Epithelial cell of proximal tubule (primary cell): ENCODE measurements at places on chromosomes 4 and X. TPM values are rescaled to one million over a fixed set of nuclear protein-coding genes. Genes with fewer than 3 reads are reported as not detected.

PASD1 gene
- not detected in 2 replicates for total RNA-seq

- no peak for DNase-seq
Measured at GRCh38 chr4:98993419-98994071, 2.0 kb upstream of the METAP1 start.

DNA sequence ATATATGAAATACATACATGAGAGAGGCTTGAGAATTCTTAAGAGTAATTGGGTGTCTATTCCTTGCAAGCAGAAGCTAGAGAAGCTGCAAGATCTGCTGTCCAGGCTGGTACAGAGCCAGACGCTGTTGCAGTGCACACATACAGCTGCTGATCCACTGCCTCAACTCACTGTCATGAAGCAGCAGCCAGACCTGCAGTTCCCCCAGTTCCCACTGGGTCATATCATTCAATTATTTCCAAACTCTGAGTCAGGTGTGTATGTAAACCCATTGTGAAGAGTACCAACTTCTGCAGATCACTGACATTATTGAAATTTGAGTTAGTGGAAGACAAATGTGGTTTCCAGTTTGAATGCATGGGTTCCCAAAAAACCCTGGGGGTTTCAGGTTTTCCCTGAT lies 1212.8 kb upstream of the ADGRL3 start:
- no peak for DNase-seq

BCORL1 gene
- 1.6 and 1.7 TPM in 2 replicates for total RNA-seq

DNA sequence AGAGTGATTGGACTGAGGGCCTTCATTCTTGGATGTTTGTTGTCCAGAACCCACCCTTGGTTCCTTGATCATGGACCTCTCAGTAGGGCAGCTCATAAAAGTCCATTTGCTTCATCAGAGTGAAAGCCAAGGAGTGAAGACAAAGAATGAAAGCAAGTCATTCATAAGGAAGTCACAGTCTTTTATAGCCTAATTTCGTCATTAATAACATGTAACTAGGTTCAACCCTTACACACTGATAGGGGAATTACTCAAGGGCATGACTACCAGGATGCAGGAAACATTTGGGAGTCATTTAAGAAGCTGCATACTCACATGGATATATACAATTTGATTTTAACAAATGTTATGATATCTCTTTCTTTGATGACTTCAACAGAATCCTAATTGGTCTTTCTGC lies 95.2 kb downstream of the RPA4 start:
- no peak for DNase-seq

DNA sequence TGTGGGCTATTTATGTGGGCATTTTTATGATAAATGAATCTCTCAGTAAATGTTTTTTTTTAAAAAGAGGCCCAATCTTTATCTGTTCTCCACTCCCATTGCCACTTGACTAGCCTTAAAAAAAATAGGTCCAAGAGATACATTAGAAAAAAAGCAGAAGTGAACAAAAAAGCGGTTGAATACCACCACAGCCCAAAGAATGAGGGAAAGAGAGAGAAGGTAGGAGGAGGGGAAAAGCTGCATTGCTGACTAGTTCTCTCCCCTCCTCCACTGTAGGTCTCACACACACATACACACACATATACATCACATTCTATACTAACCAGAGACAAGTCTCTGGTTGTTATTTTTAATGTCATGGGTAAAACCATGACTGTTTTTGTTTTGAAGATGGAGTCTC lies 95.8 kb upstream of the IL13RA1 start:
- DNase-seq, result no peak

F8 gene
- 0.22 and 2.5 TPM in 2 replicates for total RNA-seq

DNA sequence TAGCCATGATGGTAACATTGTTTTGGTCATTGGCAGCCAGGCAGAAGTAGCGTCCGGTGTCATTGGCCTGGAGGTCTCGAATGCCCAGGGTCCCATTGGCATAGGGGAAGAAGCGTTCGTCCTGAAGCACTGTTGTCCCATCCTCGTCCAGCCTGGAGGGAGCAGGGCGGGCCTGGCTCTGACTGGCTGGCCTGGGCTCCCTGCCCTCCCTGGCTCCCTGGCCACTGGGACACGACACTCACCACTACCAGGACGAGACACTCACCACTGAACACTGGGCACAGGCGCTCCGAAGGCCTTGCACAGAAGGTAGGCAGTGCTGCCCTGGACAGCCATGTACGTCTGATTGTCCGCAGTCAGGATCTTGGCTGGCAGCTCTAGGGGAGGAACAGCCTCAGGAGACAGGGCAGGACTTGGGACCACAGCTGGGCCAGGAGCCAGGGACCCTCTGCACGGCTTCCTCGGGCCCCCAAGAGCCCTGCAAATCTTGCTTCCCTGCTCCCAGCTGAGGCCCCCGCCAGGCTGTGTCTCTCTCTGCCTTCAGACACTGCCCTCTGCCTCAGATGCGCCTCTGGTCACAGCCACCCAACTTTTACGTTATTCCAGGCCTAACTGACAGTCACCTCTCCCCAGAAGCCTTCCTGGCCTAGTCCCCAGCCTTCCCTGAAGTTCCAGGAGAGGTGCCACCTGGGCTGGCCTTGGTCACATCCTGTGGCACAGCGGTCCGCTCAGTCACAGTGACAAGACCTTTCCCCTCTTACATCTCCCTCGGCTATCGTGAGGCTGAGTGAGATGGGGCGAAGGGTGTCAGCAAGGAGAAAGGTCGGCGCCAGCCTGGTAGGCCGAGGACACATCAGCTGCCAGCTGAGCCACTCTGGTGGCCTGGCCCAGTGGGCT lies 17.1 kb downstream of the L1CAM start:
- no peak for DNase-seq

DNA sequence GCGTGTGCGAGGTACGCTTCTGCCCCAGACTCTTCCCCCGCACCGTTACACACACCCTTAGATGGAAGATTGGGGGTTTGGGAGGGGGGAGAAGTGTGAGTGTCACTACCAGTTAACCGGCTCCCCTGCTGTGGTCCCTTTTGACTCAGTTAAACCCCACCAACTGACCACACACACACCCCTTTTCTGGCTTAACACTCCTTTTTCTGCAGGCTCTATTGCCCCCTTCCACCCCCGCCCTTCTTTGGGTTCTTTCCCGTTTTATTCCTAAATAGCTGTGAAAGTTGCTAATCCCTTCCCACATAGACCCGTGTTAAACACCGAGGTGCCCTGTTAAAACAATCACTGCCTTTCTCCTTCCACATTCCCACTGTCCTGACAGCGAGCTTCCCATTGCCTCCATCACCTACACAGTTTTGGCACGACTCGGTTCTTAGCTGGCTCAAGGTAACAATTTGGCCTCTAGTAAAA lies 3.7 kb upstream of the NR3C2 start:
- no peak for DNase-seq

ABRAXAS1 gene
- total RNA-seq, result 11.3 and 11.9 TPM in 2 replicates

- DNase-seq, result no peak
Measured at GRCh38 chr4:76306882-76307659, 538 bp downstream of the STBD1 start.

FGA gene
- 0.22 TPM in 1 of 2 replicates, not detected in the other for total RNA-seq

GRCh38 chrX:78673246-78673645 lies 14.1 kb upstream of the RTL3 start:
- DNase-seq, result no peak

ADAMTS3 gene
- total RNA-seq, result 4.6 and 4.7 TPM in 2 replicates

DNA sequence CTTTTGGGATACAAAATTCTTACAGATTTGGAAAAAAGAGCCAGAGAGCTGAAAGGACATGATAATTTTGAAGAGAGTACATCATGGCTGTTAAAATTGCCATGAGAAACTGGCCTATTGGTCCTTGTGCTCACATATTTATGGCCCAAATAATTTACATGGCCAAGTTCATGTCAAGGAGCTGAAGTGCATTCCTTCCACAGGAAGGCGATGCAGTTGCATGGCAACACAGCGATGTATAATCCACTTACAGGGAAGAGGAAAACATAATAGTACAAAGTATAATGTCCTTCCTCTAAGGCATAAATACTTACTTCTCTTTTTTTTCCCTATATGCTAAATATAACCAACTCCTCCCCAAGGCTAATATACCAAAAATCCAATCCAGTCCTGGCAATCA lies 914.5 kb upstream of the AGA start:
- DNase-seq, result no peak

DNA sequence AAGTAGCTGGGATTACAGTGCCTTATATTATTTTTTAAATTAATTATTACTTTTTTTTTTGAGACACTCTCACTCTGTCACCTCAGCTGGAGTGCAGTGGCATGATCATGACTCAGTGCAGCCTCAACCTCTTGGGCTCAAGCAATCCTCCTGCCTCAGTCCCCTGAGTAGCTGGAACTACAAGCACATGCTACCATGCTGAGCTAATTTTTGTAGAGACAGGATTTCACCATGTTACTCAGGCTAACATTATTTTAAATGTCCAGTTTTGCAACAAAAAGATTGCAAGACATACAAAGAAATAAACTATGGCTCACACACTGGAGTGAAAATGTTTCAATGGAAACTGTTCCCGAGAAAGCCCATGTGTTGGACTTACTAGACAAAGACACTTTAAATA lies 59.2 kb downstream of the MND1 start:
- no peak for DNase-seq
